ENCODE measurements at places on chromosomes 3 and 15.
A peak's percentile ranks its signal among the peaks of the same experiment; 100 is the strongest.

DNA sequence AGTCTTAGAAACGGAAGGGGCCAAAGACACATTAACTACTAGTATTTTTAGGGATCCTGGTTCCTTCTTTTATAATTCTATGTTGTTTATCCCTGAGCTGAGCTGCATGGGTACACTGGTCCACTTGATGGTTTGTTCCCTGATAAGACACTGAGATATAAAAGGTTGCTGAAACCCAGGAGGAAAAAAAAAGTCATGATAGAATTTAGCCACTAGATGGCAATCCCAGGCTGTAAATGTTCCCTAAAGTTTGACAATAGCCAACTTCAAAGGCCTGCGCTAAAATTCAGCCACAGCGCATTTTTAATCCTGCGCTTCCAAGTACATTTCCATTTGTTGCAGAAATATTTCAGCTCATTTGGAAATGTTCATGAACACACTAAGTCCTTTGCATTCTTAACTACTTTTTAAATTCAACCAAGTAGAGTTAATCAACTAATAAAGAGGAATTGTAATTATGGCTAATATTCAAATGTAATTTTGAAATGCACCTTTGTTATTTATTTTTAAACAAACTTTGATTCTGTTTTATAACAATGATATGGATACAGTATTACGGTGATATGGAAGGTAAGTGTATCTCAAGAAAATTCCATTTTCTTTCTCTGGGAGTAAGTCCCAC, 249.3 kb upstream of the FEZF2 start:
- peak; percentile 36 for DNase-seq

- DNase-seq = peak; percentile 43
Observed at GRCh38 chr15:69593981-69594966, 141.7 kb downstream of the RPLP1 start.

- no peak for DNase-seq
Observed at GRCh38 chr15:60374628-60375081, 23.1 kb downstream of the ANXA2 start.

GRCh38 chr3:55402886-55403609, 84.1 kb downstream of the WNT5A start:
- DNase-seq = no peak

DNA sequence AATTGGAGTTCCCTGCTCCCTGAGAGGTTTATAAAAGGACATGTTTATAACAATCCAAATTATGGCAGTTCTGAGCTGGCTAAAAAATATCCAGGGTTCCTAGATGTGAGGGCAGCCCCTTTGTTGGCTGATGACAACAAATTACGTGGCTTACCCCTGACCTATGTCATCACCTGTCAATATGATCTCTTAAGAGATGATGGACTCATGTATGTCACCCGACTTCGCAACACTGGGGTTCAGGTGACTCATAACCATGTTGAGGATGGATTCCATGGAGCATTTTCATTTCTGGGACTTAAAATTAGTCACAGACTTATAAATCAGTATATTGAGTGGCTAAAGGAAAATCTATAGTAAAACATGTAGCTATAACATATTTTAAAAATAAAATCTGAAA, 13.9 kb downstream of the AADAC start:
- DNase-seq = no peak

GRCh38 chr3:62209101-62209500, 164.2 kb downstream of the FEZF2 start:
- DNase-seq = no peak

DNA sequence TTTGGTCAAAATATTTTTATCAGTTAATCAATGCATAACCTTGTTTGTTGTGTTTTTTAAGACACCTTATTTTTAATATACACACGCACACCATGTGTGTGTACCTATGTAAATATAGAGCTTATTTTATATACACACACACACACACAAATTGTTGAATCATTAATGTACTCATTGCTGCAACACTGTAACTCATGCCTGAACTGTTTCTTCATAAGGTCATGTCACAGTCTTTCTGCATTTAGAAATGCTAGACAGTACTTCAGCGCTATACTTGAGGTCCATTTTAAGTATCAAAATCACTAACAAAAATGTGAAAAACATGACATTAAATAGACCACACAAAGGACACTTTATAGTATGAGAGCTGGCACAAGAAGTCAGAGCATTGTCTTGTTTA, 589.4 kb downstream of the SI start:
- DNase-seq = no peak

All from suppressor macrophage (primary cell).